Stimulated activated CD8-positive, alpha-beta memory T cell treated with anti-CD3 and anti-CD28 coated beads, Interleukin-7, amount 100 ng/mL, for 1 hour (primary cell): ENCODE measurements at places on chromosomes 5 and 9.

DNA sequence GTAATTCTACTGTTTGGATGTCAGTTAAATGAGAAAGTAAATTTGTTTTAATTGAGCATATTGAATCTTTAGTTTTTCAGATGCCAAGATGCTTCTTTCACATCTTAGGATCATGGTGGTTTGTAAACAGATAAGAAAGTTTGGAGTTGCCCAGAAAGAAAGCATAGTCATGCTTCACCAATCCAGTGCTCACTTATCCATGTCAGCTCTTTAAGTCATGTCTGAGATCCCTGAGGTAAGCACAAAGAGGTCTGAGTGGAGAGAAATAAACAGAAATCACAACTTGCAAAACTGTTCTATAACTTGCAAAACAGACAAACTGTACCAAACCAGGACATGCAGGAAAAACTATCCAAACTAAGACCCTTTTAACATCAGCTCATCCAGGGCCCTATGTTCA is 87.7 kb downstream of the OSTF1 start:
- DNase-seq = no peak

DNA sequence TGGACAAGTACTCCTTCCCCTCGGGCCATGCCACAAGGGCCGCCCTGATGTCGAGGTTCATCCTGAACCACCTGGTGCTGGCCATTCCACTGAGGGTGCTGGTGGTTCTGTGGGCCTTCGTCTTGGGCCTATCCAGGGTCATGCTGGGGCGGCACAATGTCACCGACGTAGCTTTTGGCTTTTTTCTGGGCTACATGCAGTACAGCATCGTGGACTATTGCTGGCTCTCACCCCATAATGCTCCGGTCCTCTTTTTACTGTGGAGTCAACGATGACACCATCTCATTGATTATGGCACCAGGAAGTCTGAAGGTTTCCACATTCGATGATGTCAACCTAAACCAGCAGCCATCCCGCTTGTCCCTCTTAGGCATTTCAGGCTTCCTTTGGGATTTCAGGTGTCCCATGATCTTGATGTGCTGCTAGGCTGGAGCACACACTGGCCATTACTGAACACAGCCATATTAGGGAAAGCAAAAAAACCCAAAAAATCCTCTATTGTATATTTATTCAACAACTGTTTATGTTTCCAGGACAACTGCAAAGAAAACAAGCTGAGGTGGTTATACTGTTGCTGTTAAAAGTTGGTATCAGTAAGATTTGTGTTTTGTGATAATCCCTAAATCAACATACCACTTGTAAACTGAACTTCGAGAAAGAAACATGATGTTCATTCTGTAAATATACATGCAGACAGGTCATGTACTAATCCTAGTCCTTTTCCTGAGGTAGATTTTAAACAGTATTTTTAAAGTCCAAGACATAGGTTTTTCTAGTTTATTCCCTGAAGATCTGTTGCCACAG is 1.1 kb downstream of the PLPP6 start:
- DNase-seq = no peak

DNA sequence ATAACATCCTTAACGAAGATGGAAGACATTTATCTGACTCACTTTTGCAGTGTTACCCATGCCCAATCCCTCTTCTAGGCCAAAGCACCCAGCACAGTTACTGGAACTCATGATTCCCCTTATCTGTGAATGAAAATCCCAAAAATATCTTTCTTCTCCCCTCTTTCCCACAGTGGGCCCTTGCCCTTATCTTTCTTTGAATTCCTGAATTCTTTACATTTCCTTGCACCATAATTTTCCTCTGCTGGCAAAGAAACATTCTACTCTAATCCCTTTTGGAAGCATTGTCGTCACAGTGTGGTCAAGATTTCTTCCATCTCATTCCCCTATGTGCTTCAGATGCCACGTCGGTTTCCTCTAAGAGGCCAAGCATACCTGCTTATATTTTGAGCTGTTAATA is 135.9 kb upstream of the LIFR start:
- no peak for DNase-seq

GRCh38 chr5:139657363-139658321 is 9.5 kb downstream of the CXXC5 start:
- DNase-seq = no peak
